ENCODE measurements at places on chromosomes 6 and 20.

DNA sequence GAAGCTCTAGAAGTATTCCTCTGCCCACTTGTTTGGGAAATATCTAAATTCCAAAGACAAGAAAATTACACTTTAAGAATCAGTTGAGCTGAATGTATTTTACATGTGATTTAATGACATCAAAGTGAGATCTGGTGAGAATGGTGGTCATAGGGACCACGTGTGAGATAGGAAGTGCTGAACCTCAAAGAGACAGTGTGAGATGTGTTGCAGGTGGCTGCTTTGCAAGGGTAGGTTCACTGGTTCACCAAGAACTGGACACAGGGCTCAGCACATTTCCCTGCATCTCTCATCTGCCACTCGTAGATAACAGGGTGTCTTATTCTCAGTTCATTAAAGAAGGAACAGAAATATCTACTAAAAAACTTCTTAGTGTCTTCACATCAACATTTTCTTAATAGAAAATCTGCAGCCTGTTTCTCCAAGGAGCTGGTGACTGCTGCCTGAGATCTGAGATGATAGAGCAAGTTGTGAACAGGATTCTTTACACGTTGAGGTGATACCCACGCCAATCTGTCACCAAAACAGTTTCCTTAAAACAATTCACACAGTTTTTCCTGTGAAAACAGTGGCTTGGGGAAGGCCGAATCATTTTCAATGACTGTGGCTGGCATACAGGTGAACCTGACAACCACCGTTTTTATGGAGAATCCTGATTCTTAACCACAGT, 7.2 kb downstream of the CCR6 start:
- no peak for DNase-seq
- no peak overlapping the region for H3K4me3 ChIP-seq
- no peaks in the 10 kb centered on the region for H3K27me3 ChIP-seq
- H3K36me3 ChIP-seq: no peaks in the 10 kb centered on the region

DNA sequence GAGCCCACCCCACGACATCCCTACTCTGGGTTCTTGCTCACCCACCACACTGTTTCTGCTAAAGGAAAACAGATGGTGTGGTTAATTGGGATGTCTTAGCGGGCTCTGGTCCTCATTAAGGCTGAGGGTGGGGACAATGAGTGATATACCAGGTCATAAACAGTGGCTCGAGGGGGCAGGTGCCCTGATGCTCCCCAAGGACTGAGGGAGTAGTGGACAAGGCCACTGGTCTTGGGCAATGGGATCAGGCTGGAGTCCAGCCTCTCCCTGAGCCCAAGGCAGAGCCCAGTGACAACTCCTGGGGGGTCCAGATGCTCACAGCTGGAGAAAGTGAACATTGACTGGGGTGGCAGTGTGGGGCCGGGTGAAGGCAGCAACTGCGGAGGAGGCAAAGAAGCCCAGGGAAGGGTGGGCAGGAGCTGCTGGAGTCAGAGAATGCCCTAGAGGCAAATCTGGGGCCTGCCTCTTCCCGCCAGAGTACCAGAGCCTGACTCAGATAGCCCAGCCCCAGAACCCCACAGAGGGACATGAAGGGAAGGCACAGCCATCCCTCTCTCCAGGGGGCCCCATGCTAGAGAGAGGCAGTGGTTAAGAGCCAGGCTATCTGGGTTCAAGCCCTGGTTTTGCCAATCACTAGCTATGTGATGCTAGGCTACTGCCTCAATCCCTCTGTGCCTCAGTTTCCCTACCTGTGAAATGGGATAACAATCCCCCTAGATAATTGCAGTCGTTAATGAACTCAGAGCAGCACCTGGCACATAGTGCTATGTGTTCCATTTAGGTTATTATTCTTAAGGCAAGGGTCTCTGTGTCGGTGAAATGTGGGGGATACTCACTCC, 72.3 kb downstream of the MRPL14 start:
- H3K4me3 ChIP-seq: no peak overlapping the region
- H3K36me3 ChIP-seq: no peaks in the 10 kb centered on the region
- no peak overlapping the region for H3K27ac ChIP-seq
- H3K4me1 ChIP-seq: peaks cover 2% of the 10 kb centered on the region

DNA sequence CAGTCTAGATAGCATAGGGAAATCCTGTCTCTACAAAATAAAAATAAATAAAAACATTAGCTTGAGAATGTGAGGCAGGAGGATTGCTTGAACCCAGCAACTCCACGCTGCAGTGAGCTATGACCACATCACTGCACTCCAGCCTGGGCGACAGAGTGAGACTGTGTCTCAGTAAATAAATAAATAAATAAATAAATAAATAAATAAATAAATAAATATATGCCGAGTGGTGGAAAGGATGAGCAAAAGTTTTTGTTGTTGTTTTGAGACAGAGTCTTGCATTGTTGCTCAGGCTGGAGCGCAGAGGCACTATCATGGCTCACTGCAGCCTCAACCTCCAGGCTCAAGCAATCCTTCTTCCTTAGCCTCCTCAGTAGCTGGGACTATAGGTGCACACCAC, 53.4 kb downstream of the TFAP2A start:
- no peaks in the 10 kb centered on the region for H3K4me1 ChIP-seq
- H3K36me3 ChIP-seq: no peaks in the 10 kb centered on the region
- no peak for DNase-seq
- no peak overlapping the region for H3K27ac ChIP-seq
- H3K4me3 ChIP-seq: no peak overlapping the region

DNA sequence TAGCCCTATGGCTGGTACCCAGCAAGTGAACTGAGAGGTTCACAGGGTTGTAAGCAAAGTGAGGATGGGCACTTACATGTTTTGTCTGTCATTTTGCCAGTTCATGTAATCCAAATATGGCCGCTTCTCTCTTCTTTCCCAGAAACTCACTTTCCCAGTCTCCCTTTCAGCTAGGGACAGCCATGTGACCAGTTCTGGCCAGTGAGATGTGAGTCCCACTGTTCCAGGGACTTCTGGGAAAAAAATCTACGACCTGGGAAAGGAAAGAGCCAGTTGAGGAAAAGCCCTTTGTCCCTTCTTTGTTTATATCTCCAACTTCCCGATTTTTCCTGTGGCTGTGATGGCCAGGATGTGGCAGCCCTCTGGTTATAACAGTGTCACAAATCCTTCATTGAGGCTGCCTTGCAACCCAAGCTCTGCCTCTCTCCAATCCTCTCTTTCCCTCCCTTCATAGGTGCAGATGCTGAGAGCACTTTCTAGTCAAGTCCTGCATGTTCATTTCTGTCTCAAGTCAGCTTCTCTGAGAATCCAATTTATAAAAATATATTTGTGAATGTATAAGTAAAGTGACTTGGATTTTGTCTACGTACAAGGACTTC, 148.6 kb upstream of the ZFP64 start:
- no peaks in the 10 kb centered on the region for H3K27me3 ChIP-seq
- H3K4me3 ChIP-seq: no peak overlapping the region
- peaks cover 7% of the 10 kb centered on the region for H3K4me1 ChIP-seq
- no peak overlapping the region for H3K27ac ChIP-seq
- DNase-seq: no peak

DNA sequence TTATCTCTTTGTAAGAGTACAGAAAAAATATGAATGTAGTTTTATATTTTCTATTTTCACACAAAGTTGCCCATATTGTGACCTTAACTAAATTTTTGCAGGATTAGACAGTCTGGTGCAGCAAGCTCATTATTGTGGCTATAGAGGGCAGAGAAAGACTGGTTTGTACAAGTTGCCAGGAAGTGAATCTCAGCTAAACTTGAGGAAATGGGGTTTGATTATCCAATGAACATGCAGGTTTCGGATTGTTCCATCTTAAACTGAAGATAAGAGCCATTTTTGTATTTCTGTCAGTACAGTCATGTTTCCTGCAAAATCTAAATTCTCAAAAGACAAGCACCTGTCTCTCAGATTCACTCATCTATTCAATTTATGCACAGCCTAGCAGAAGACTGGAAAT, 390.9 kb downstream of the MMUT start:
- H3K4me3 ChIP-seq: no peak overlapping the region
- no peak overlapping the region for H3K27ac ChIP-seq
- DNase-seq: no peak
- no peaks in the 10 kb centered on the region for H3K27me3 ChIP-seq
- H3K4me1 ChIP-seq: no peaks in the 10 kb centered on the region
- no peaks in the 10 kb centered on the region for H3K36me3 ChIP-seq

- H3K4me1 ChIP-seq: peaks cover 6% of the 10 kb centered on the region
- H3K36me3 ChIP-seq: no peaks in the 10 kb centered on the region
- H3K27ac ChIP-seq: no peak overlapping the region
- no peaks in the 10 kb centered on the region for H3K27me3 ChIP-seq
- no peak for DNase-seq
These were observed 210.3 kb upstream of the ARG1 start for GRCh38 chr6:131362696-131363095.

DNA sequence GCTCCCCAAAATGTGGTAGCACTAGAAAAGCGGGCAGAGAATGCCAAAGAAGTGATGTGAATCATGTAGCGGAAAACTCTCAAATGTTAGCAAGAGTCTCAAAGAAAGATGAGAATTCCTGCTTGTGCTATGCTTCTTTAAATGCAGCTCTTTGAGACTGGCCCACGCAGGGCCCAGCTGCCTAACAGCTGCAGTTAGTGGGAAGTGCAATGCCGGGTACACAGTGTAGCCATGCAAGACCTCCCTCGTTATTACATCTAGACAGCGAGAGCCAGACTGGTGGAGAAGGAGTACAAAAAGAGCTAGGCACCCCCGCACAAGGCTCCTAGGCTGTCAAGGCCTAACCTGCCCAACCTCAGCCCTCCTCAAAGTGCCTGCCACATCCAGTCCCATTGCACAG, 201.7 kb upstream of the PRDM1 start:
- no peak overlapping the region for H3K4me3 ChIP-seq
- no peak for DNase-seq
- peaks cover 11% of the 10 kb centered on the region for H3K27me3 ChIP-seq
- H3K4me1 ChIP-seq: peaks cover 13% of the 10 kb centered on the region
- no peaks in the 10 kb centered on the region for H3K36me3 ChIP-seq

DNA sequence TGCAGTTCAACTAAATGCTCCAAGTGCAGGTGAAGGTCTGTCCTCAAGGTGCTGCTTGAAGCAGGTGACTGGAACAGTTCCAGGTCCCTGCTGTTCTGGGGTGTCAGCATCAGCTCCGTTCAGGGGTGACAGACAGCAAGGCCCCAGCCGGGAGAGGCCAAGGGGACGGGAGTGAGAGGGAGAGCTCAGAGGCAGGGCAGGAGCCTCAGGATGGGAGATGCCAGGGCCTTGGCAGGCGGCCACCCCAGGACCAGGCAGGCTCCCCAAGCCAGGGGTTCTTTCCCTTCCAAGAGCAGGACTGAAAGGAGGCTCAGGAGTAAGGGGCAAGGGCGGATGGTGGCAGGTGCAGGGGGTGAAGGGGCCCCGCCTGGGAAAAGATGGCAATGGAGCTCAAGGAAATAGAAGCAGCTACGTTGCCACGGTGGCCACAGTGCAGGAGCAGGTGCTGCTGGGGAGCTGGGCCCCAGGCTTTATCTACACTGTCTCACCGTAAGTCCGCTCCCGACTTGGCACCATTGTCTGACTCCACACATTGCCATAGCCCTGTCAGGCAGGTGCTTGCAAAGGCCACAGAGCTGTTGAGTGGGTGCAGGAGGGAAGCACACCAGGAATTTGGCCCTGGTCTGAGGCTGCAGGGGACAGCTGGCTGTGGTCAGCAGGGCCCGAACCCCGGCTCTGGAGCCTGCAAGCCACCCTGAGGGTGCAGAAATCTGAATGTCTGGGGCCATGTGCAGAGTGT, 43.1 kb downstream of the ERMARD start:
- H3K36me3 ChIP-seq: no peaks in the 10 kb centered on the region
- H3K4me1 ChIP-seq: peaks cover 17% of the 10 kb centered on the region
- H3K27me3 ChIP-seq: peaks cover 27% of the 10 kb centered on the region

- DNase-seq: peak; percentile 81
- H3K4me1 ChIP-seq: no peaks in the 10 kb centered on the region
- H3K36me3 ChIP-seq: peaks cover 5% of the 10 kb centered on the region
- H3K4me3 ChIP-seq: no peak overlapping the region
- H3K27me3 ChIP-seq: no peaks in the 10 kb centered on the region
These were observed 170.2 kb downstream of the PREX1 start for GRCh38 chr20:48657426-48658197.

DNA sequence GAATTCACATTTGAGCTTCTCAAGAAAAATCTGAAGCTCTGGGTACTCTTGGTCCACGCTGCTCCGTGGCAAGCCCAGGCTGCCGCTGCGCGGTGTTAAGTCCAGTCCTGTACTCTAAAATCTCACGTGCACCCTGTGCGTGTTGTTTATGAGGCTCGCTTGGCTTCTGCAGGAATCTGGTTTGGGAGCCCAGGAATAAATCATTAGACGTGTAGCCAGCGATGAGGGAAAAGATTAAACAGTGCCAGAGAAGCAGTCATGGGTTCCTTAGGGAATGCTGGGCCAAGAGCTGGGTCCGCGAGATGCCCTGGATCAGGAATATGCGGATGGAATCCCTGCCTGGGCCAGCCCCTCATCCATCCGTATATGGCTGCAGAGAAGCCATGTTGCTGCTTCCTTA, 87.3 kb downstream of the KCNB1 start:
- no peaks in the 10 kb centered on the region for H3K36me3 ChIP-seq
- H3K27ac ChIP-seq: no peak overlapping the region
- no peaks in the 10 kb centered on the region for H3K4me1 ChIP-seq
- no peak overlapping the region for H3K4me3 ChIP-seq

DNA sequence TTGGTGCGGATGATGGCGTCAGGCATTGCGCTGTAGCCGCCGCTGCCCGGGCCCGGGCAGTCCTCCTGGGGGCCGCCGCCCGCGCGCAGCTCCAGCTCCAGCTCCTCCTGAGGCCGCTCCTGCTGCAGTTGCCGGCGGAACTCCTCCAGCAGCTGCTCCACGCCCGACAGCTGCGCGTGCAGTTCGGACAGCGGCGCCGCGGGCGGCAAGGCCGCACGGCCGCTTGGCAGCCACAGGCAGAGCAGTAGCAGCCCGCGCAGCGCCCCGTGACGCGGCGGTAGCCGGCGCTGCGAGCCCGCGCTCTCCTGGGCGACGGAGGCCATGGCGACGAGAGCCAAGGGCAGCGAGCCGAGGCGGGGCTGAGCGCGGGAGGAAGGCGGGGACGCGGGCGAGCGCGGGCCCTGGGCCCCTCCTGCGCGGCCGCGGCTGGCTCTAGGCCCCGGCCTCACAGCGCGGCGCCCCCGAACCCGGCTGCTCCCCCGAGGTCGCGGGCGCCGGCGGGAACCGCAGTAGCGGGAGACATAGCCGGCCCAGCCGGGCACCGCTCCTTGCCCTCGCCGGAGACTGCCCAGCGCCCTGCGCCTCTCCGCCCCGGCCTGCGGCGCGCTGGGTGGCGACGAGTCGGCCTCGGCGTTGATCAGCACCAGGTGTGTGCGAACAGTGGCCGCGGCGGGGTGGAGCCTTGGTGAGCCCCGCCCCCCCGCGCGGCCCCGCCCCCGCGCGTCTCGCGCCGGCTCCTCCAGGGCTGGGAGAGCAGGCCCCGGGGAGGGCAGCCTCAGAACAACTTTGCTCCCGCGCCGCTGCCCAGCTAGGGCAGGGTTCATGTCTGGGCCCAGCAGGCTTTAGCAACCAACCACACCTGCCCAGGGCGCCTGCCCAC, at the start of gene LRP11:
Gene LRP11, minus strand, starts transcription at position 662 of the 880 bp plus-strand sequence. Its CDS starts 339 bp downstream, at position 323.
- peaks cover 6% of the 10 kb centered on the region for H3K4me1 ChIP-seq
- H3K27ac ChIP-seq: no peak within 1 kb of the TSS
- DNase-seq: peak; percentile 80
